Esophagus muscularis mucosa (tissue), 4 donors: ENCODE measurements at places on chromosomes 2 and 18. TPM values are rescaled to one million over a fixed set of nuclear protein-coding genes. Genes with fewer than 3 reads are reported as not detected.
A peak's percentile ranks its signal among the peaks of the same experiment; 100 is the strongest.

The CPO gene
- total RNA-seq = 0.63 TPM

- H3K27me3 ChIP-seq = no peaks in the 10 kb centered on the region
- no peak overlapping the region for H3K27ac ChIP-seq
- H3K4me1 ChIP-seq = no peaks in the 10 kb centered on the region
These were observed 237.0 kb downstream of the IKZF2 start for GRCh38 chr2:212914392-212914791.

GRCh38 chr2:96591494-96591893 is 46.6 kb downstream of the KANSL3 start:
- H3K4me3 ChIP-seq = no peak overlapping the region
- no peaks in the 10 kb centered on the region for H3K27me3 ChIP-seq
- H3K4me1 ChIP-seq = no peaks in the 10 kb centered on the region
- no peak overlapping the region for H3K27ac ChIP-seq
- peaks cover 42% of the 10 kb centered on the region for H3K36me3 ChIP-seq

DNA sequence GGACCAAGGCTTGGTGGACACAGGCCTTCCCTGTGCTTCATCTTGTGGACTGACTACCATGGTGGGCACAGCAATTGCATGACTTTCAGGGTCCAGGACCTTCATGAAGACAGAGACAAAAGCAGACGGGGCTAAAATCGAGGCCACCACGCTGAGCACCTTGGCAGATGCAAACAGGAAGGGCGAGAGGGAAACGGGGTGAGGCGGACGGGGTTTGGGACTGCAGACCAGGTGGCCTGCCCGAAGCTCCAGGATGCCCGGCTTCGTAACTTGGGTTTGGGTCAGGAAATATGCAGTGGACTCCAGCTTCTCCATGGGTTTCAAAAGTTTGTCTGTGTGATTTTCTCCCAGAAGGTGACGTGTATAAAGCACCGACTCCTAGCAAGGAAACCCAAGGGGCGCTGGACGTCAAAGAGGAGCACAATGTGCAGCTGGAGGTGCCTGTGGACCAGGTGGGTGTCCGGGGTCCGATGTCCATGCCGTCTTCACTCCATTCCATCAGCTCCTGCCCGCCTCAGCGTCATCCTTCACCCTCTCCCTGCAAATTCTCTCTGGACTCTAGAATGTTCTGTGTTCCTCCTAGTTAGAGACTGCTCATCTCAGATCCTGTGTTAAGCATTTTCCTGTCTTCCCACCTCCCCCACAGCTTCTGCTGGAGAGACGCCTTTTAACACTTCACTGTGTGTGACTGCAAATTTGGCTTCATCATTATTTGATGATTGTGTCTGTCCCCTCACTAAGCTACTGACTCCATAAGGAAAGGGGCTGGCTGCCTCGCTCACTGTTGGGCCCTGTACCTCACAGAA is 65.8 kb downstream of the DCDC2C start:
- no peak overlapping the region for H3K4me3 ChIP-seq
- no peak for DNase-seq
- no peaks in the 10 kb centered on the region for H3K27me3 ChIP-seq
- no peak overlapping the region for H3K27ac ChIP-seq
- no peaks in the 10 kb centered on the region for H3K4me1 ChIP-seq
- no peaks in the 10 kb centered on the region for H3K36me3 ChIP-seq

DNA sequence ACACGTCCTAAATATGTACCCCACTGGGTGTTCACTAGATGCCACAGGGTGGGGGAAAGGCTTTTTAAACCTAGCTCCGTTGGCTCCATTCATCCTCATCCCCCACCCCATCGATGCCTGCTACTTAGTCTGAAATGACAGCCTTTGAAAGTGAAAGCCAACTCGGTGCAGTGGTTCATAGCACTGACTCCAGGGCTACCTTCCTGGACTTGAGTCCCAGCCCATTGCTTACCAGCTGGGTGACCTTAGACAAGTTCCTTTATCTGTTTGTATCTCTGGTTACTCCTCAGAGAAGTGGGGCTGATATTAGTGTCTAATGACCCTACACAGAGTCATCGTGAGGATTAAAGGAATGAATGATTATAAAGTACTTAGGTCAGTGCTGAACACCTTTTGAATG is 24.4 kb downstream of the EHD3 start:
- peaks cover 31% of the 10 kb centered on the region for H3K36me3 ChIP-seq
- no peak overlapping the region for H3K4me3 ChIP-seq

- H3K27me3 ChIP-seq = no peaks in the 10 kb centered on the region
- H3K36me3 ChIP-seq = no peaks in the 10 kb centered on the region
- H3K4me3 ChIP-seq = no peak overlapping the region
- DNase-seq = no peak
- H3K4me1 ChIP-seq = peaks cover 32% of the 10 kb centered on the region
- no peak overlapping the region for H3K27ac ChIP-seq
These were observed 42.9 kb downstream of the TMEFF2 start for GRCh38 chr2:192151853-192152252.

The MALL gene
- total RNA-seq = 16.0 TPM

GRCh38 chr2:35080231-35080910 is 1275.2 kb upstream of the CRIM1 start:
- no peak for DNase-seq
- H3K4me3 ChIP-seq = no peak overlapping the region
- no peak overlapping the region for H3K27ac ChIP-seq
- no peaks in the 10 kb centered on the region for H3K4me1 ChIP-seq

- H3K36me3 ChIP-seq = no peaks in the 10 kb centered on the region
- no peak for DNase-seq
- H3K27ac ChIP-seq = no peak overlapping the region
- no peaks in the 10 kb centered on the region for H3K4me1 ChIP-seq
- no peak overlapping the region for H3K4me3 ChIP-seq
- no peaks in the 10 kb centered on the region for H3K27me3 ChIP-seq
These were observed 41.7 kb downstream of the AKAIN1 start for GRCh38 chr18:5155218-5155906.

- H3K27ac ChIP-seq = no peak overlapping the region
- DNase-seq = no peak
- H3K4me3 ChIP-seq = no peak overlapping the region
- no peaks in the 10 kb centered on the region for H3K27me3 ChIP-seq
- no peaks in the 10 kb centered on the region for H3K36me3 ChIP-seq
These were observed 11.5 kb downstream of the GPR55 start for GRCh38 chr2:230913406-230914143.

The OR6B2 gene
- not detected for total RNA-seq

GRCh38 chr2:85578243-85579180 is 1.1 kb downstream of the VAMP8 start:
- H3K27ac ChIP-seq = peak overlapping the region; percentile 74
- peaks cover 42% of the 10 kb centered on the region for H3K4me1 ChIP-seq
- H3K27me3 ChIP-seq = no peaks in the 10 kb centered on the region
- H3K4me3 ChIP-seq = peak overlapping the region; percentile 36

The ZSWIM2 gene
- total RNA-seq = not detected

DNA sequence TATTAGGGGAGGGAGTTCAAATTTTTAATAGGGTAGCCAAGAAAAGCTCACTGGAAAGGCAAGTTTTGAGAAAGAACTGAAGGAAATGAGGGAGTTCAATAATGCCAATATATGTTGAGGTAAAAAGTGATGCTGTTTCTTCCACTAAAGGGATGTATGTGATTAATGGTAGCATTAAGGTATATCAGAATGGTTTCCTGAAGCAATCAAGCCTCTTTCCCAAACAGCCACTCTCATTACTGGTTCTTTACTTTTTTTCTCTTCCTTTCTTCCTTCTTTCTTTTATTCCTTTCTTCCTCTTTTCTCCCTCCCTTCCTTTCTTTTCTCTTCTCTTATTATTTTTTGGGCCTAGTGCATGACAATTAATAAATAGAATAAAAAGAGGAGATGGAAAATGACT is 433.5 kb downstream of the SATB2 start:
- no peaks in the 10 kb centered on the region for H3K4me1 ChIP-seq
- H3K4me3 ChIP-seq = no peak overlapping the region
- no peak for DNase-seq
- no peaks in the 10 kb centered on the region for H3K27me3 ChIP-seq
- no peaks in the 10 kb centered on the region for H3K36me3 ChIP-seq
- H3K27ac ChIP-seq = no peak overlapping the region

GRCh38 chr2:52539026-52539970 is 1228.3 kb upstream of the CHAC2 start:
- H3K4me1 ChIP-seq = no peaks in the 10 kb centered on the region
- no peaks in the 10 kb centered on the region for H3K27me3 ChIP-seq
- no peak overlapping the region for H3K4me3 ChIP-seq
- no peaks in the 10 kb centered on the region for H3K36me3 ChIP-seq
- DNase-seq = no peak

- H3K4me3 ChIP-seq = no peak overlapping the region
- H3K4me1 ChIP-seq = peaks cover 21% of the 10 kb centered on the region
- no peaks in the 10 kb centered on the region for H3K27me3 ChIP-seq
- no peak overlapping the region for H3K27ac ChIP-seq
- no peak for DNase-seq
These were observed 31.1 kb upstream of the EPC2 start for GRCh38 chr2:148613231-148614013.

- no peak overlapping the region for H3K27ac ChIP-seq
- no peak overlapping the region for H3K4me3 ChIP-seq
- H3K4me1 ChIP-seq = peaks cover 4% of the 10 kb centered on the region
- no peak for DNase-seq
- H3K27me3 ChIP-seq = no peaks in the 10 kb centered on the region
- no peaks in the 10 kb centered on the region for H3K36me3 ChIP-seq
These were observed 158.9 kb upstream of the BOD1L2 start for GRCh38 chr18:56988022-56988421.

DNA sequence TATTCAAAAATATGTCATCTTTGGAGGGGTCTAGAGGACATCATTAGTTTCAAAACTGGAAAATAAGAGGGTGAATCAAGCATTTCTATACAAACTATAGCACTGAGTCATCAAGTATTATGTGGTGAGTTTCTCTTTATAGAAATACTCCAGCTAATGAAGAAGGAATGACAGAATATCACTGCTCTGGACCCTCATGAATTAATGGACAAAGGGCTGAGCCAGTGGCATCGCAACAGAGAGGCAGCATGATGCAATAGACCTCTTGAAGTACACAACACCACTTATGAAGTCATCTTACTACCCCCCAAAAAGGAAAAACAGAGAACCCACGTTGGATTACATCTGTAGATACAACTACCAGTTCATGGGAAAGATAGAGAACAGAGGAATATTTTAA is 27.4 kb upstream of the EIF2AK3 start:
- DNase-seq = no peak
- no peak overlapping the region for H3K27ac ChIP-seq

DNA sequence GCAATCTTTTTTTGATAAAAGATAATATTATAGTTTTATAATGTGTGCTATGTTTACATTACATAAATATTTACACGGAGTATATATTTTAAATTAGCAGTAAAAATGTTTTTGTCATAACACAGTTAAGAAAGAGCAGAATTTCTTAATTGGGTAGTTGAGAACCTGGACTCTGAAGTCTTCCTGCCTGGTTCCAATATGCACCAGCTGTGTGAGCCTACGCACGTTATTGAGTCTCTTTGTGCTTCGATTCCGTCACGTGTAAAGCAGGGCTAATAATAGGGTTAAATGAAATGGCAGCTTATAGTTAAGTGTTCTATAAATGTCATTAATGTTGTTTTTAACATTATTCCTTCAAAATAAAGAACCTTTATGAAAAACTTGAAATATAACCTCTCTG is 1.2 kb upstream of the CCDC88A start:
- no peak for DNase-seq
- peaks cover 34% of the 10 kb centered on the region for H3K4me1 ChIP-seq
- H3K36me3 ChIP-seq = no peaks in the 10 kb centered on the region
- peak overlapping the region; percentile 94 for H3K4me3 ChIP-seq

The TEX44 gene
- total RNA-seq = not detected

GRCh38 chr18:63683152-63683551 is 19.6 kb upstream of the SERPINB11 start:
- H3K4me3 ChIP-seq = no peak overlapping the region
- no peaks in the 10 kb centered on the region for H3K36me3 ChIP-seq

- H3K27ac ChIP-seq = no peak overlapping the region
- DNase-seq = peak; percentile 74
- no peak overlapping the region for H3K4me3 ChIP-seq
- H3K36me3 ChIP-seq = no peaks in the 10 kb centered on the region
- H3K4me1 ChIP-seq = no peaks in the 10 kb centered on the region
These were observed 455.7 kb upstream of the TCF4 start for GRCh38 chr18:56043641-56044061.

The GPR45 gene
- total RNA-seq = not detected

The RPE gene
- total RNA-seq = 37.0 TPM

DNA sequence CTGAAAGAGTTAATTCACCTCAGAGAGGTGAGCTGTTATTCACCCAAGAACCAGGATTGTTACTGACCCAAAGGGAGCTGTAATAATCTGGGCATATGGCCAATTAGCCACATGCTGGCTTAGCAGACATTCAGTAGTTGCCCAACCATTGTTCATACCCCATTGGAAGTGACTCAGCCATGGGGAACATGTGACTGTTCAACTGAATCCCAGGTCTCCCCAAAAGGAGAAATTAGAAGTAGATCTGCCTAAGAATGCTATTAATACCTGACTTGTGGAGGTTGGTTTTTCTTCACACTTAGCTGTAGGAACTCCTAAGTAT is 272.6 kb upstream of the UBE2E3 start:
- no peaks in the 10 kb centered on the region for H3K36me3 ChIP-seq
- no peak overlapping the region for H3K27ac ChIP-seq
- DNase-seq = no peak

GRCh38 chr2:201854221-201854801 is 48.0 kb downstream of the CDK15 start:
- no peaks in the 10 kb centered on the region for H3K27me3 ChIP-seq
- no peak overlapping the region for H3K27ac ChIP-seq
- DNase-seq = no peak
- no peaks in the 10 kb centered on the region for H3K36me3 ChIP-seq
- H3K4me3 ChIP-seq = no peak overlapping the region

The KIF1A gene
- 1.7 TPM for total RNA-seq

The IMPA2 gene
- 90.1 TPM for total RNA-seq

DNA sequence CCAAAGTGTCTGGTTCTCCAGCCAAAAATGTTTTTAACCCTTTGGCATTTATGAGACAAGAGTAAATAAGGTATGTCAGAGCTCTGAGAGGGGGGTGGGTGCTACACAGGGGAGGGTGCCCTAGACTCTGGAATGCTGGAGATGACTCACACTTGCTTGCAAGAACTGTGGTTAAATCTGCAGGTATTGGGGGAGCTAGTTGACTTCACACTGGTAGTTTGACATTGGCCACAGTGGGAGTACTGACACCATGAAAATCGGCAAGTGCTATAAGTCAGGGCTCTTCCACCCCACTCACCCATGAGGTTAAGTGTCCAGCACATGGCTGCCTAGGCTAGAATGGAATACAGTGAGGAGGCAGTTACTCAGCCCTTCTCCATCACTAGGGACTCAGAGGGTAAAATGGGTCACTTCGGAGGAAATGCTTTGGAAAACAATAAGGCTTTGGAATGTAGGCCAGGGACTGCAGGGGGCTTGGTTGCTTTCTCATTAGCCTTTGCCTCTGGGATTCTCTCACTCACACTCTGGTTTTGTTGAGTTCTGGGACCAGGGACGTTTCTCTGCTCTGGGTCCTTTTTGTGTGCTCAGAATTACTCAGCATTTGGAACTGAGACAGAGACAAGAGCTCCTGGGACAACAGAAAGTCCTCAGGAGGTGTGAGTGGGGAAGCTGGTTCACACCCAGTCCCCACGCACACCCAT is 91.6 kb downstream of the ACKR3 start:
- H3K4me3 ChIP-seq = no peak overlapping the region
- DNase-seq = peak; percentile 88
- H3K27me3 ChIP-seq = no peaks in the 10 kb centered on the region
- no peaks in the 10 kb centered on the region for H3K36me3 ChIP-seq
- H3K4me1 ChIP-seq = peaks cover 51% of the 10 kb centered on the region
- peak overlapping the region; percentile 65 for H3K27ac ChIP-seq
